ENCODE measurements at places on chromosomes 16 and 17. TPM values are rescaled to one million over a fixed set of nuclear protein-coding genes. Genes with fewer than 3 reads are reported as not detected.

Gene TTYH2
- total RNA-seq = 0.15 TPM

- no peak for DNase-seq
Observed at GRCh38 chr17:6599364-6599763, 41.1 kb downstream of the KIAA0753 start.

GRCh38 chr17:41417127-41417526 is 7.3 kb downstream of the KRT37 start:
- no peak for DNase-seq

DNA sequence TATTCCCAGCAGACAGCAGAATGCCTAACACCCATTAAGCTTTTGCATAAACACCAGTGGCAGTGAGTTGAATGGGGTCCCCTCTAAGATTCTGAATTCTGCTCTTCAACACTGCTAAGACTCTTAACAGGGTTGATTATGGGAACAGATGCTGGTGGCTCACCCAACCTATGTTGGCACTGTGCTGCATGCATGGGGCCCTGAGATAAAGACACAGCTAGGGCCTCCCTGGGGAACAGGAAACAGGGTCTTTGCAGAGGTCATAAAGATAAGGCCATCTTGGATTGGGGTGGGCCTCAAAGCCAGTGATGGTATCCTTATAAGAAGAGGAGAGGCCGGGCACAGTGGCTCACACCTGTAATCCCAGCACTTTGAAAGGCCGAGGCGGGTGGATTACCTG is 190.8 kb downstream of the SLC39A11 start:
- no peak for DNase-seq

DNA sequence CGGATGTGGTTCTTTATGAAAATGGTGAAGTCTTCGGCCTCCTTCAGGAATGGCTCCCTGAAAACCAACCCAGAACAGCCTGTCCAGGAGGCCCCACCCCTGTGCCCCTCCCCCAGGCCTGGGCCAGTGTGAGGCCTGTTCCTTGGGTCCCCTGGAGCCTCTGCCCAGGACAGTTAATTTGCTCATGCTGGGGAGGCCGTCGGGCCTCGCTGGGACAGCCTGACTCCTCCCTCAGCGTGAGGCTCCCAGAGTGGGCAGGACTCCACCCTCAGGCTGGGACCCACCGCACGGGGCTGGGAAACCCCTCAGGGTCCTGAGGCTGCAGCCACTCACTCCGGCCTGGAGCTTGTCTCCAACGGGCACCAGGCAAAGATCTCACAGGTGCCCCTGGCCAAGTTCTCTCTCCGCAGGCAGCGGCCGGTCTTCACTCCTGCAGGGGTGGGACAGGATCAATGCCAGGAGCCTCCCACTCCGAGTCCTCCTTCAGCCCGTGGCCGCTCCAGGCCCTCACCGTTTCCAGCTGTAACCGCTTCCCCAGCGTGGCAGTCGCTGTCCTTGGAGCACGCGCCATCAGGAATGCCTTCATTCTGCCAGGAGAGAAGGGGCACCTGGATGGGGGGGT is 5.8 kb downstream of the P2RX5 start:
- no peak for DNase-seq

GRCh38 chr16:50460538-50461399 is 87.4 kb upstream of the NKD1 start:
- no peak for DNase-seq

- peak; percentile 58 for DNase-seq
Observed at GRCh38 chr16:49754495-49755312, 101.2 kb downstream of the ZNF423 start.

GRCh38 chr16:8885674-8886592 is 3.8 kb downstream of the LITAFD start:
- DNase-seq = peak; percentile 84

DNA sequence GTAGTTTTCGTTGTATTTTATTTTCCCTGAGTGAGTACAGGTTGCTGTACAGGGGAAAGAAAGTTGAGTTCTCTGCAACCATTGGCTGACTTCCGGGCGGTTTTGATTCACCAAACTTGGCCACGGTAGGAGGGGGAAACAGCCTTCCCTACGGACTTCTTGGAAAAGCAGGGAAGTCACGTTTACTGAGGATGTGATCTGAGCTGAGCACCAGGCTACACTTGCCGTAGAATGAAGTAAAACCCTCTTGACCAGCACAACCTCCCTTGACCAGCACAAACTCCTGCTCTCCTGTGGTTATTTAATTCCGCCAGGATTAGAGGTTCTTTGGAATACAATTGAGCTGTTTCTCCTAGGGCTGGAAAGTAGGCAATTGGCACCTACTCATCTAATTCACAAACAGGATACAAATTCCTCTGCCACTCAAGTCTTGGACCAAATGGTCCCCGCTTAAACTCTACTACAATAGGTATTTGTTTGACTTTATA is 242.0 kb upstream of the RBFOX1 start:
- DNase-seq = no peak

GRCh38 chr17:79010304-79010646 is 711 bp upstream of the CANT1 start:
- DNase-seq = no peak

GRCh38 chr17:68346448-68346847 is 55.2 kb downstream of the ARSG start:
- DNase-seq = no peak

All from M059J (cell line).